ENCODE measurements at places on chromosomes 11 and 22. TPM values are rescaled to one million over a fixed set of nuclear protein-coding genes. Genes with fewer than 3 reads are reported as not detected.

OR52N2 gene
- polyA plus RNA-seq: not detected

TRIM49 gene
- polyA plus RNA-seq: not detected

OR8A1 gene
- 0.50 TPM for polyA plus RNA-seq

GGTLC3 gene
- polyA plus RNA-seq: not detected

DNA sequence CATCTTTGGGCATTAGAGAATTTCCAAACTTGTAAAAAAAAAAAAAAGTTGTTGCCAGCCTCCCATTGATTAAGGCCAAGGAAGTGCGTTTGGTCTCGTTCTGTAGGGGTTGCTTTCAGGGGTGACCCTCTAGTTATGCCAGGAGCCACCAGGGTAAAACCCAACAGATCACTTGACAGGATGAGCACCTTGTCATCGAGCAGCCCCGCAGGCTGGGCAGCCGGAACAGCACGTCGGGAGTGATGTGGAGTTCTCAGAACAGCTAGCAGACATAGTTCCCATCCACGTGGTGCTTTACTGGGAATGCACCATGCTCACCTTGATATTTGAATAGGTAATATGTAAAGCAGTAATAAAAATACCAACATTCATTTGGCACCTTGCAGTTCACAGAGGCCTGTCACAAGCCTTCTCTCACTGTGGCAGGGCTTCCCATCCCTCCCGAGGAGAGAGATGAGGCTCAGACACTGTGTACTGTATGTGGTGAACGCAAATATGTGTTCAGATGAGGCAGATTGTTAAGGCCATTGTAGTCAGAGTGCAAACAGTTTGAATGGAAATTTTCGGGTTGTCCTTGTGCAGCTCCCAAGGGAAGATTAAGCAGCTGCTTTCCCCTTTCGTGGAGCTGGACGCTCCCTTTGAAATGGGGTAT is 70.9 kb upstream of the SORL1-AS1 start:
- DNase-seq: no peak

DNA sequence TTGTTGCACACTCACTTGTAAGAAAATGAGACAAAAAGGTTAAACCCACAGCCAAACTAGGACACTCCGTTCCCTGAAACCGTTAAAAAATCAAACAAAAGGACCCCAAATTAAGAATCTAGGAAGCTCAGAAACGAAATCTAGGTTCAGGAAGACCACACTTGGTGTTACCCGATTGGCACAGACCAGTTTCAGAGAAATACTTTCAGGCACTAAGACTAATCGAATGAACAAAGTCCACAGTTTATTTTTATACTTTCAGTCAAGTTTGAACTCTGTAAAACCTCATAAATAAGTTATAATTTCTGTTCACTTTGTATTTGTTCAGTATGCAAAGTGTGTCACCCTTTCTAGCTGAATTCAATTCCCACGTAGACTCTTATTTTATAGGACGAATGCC is 38.8 kb upstream of the TTC12 start:
- DNase-seq: no peak

DNA sequence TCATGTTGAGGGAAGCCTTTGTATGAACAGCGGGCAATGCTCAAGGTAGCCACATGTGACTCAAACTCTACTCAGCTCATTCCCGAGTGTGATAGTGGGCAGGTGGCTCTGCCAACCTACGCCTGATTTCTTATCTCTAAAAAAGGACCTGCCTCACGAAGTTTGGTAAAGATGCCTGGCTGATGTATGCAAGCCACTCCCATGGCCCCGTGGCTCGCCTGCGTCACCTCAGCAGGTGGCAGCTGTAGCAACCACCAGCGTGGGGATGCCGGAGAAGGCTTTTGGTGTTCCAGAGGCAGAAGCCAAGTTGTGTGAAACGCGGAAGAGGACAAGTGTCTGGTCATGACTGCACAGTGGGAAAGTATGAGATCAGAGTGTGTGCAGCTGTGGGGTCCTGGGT is 5.4 kb downstream of the FADS2 start:
- DNase-seq: no peak

DNA sequence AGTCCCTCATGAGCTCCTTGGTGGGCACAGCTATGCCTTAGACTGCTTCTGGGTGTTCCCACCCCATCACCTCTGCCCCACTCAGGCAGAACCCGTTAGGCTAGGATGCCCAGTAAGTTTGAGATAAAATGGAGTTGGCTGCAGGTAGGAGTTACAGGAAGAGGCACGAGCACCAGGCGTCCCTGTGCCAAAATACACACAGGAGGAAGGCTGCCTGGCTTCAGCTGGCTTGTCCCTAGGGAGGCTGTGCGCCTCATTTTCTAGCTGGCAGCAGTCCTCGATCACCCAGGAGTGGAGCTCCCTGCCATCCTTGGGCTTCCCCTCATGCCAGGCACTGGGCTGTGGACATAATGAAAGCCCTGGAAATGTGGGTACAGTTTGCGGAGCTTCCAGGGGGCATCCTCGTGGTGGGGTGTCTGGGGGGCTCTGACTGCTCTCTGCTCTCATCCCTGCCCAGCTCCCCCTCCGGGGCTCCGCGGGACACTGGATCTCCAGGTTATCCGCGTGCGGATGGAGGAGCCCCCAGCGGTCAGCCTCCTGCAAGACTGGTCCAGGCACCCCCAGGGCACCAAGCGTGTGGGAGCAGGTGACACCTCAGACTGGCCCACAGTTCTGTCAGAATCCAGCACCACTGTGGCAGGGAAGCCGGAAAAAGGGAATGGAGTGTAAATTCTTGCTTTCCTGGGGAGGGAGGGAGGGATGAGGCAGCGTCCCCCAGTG is 12.3 kb upstream of the MARK2 start:
- no peak for DNase-seq

GRCh38 chr11:117795638-117796455 is 1.2 kb downstream of the DSCAML1 start:
- DNase-seq: no peak

Data from muscle of back (tissue), 13 donors.